ENCODE measurements at places on chromosomes 12 and 14. TPM values are rescaled to one million over a fixed set of nuclear protein-coding genes. Genes with fewer than 3 reads are reported as not detected.

The CYP46A1 gene
- polyA plus RNA-seq, result 0.38 TPM

The RNASE3 gene
- 2.4 TPM for polyA plus RNA-seq

- no peak for DNase-seq
These were observed 1.2 kb upstream of the BMAL2 start for GRCh38 chr12:27331291-27331926.

- no peak for DNase-seq
These were observed 22.4 kb downstream of the RXYLT1 start for GRCh38 chr12:63802012-63802608.

DNA sequence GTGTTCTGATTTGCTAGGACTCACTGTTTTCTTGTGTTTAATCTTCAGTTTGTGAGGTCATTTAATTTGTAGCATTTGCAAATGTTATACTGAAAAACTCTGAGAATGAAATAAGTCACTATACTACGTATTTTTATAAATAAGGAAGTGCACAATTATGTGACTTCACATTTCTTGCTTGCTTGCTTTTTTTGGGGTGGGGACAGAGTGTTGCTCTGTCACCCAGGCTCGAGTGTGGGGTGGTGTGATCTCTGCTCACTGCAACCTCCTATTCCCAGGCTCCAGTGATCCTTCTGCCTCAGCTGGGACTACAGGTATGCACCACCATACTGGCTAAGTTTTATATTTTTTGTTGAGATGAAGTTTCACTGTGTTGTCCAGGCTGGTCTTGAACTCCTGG is 32.7 kb downstream of the RBM25 start:
- DNase-seq, result no peak

DNA sequence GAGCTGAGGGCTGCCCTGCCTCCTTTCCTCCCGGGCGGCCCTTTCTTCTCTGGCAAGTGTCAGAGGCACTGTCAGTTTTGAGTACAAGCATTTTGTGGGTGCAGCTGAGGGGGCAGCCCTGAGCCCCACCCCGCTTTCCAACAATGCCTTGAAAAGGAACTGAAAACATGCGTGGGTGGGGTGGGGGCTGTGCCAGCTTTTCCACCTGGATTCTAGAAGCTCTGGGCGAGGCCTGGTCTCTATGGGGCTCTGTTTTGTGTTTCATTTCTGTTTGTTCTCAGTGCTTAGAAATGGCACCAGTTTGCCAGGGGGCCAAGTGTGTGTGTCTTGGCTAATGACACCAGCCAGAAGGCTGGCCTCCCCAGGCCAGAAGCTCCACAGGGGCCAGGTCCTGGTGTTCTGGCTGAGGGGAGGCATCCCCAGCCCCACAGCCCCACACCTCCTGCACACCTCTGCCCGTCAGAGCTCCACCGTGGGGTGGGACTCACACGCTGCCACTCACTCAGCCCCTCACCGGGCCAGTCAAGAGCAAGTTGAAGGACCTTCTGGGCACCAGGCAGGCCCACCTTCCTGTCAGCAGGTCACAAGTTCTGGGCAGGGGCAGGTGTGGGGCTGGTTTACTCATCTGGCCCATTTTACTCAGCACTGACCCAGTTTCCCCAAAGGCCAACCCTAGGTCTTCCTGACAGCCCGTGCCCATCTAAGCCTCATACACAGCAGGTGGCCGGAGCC is 155.1 kb downstream of the CALM1 start:
- peak; percentile 56 for DNase-seq

The PLEKHD1 gene
- polyA plus RNA-seq, result 0.06 TPM

The ALDH2 gene
- 30.8 TPM for polyA plus RNA-seq

DNA sequence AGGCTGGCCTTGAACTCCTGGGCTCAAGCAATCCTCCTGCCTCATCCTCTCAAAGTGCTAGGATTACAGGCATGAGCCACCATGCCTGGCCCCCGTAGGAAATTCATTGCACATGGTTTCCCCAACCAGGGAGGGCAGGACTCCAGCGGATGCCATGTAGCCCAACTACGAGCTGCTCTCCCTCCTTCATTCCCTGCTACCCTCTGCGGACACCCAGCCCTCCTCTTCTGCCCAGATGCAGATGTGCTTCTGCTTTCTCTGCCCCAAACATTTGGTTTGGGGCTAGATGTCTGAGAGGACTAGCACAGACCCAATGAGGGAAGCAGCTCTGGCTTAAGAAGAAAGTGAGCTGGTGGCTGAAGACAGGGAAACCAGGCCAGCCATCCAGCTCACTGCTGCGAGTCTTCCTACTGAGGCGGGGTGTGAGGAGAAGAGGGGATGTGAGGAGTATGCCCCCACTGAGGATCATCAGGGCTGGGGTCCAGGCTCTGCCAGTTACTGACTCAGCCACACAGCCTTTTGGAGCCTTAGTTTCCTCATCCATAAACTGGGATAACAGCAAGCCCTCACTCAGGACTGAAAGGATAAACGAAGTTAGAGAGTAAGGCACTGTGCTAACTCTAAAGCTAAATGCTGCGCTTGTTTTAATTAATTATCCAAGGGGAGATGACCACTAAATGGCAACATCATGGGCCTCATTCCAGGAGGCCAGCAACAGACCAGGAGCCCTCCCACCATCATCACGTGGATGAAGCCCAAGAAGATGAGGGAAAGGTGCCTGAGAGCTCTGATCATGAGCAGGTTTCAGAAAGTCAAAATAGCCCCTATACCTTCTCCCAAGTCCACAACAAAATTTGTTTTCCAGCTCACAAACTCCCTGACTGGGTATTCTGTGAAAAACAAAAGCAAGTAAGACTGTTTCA is 10.9 kb downstream of the CTDSP2 start:
- no peak for DNase-seq

GRCh38 chr12:90013409-90013808 is 304.8 kb upstream of the ATP2B1 start:
- no peak for DNase-seq

The AKAP5 gene
- 0.58 TPM for polyA plus RNA-seq

GRCh38 chr12:17976202-17976601 is 113.8 kb downstream of the RERGL start:
- DNase-seq, result no peak

GRCh38 chr12:67645126-67645525 is 3.4 kb upstream of the DYRK2 start:
- no peak for DNase-seq

The OR6C74 gene
- polyA plus RNA-seq, result not detected

- DNase-seq, result no peak
These were observed 44.0 kb upstream of the OR5AU1 start for GRCh38 chr14:21199611-21200560.

The CLEC6A gene
- polyA plus RNA-seq, result 0.06 TPM

The KRT6A gene
- polyA plus RNA-seq, result 0.42 TPM

The KCNH3 gene
- 0.33 TPM for polyA plus RNA-seq

DNA sequence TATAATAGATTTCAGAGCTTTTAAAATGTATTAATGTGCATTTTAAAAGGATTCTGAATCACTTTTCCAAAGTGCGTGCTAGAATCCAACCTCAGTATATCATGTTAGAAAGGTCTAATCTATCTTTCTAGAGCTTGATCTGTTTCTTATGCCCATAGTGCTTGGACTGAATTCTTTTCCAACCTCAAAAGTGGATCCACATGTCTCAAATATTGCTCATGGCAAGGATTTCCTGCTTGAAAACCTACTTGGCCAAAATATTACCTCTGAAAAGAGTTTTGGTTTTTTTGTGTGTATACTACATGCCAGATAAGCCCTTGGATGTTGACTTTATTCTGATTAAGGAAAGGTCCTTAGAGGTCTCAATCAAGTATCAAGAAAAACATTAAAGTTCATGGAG is 16.9 kb upstream of the SLC6A15 start:
- no peak for DNase-seq

GRCh38 chr14:58501214-58501816 is 73.8 kb downstream of the KIAA0586 start:
- no peak for DNase-seq

GRCh38 chr12:32702946-32703345 is 23.8 kb downstream of the DNM1L start:
- DNase-seq, result no peak

The KRT74 gene
- polyA plus RNA-seq, result not detected

GRCh38 chr12:127749416-127749815 is 517.6 kb upstream of the TMEM132C start:
- DNase-seq, result no peak

The TMTC2 gene
- polyA plus RNA-seq, result 1.4 TPM

The AKAP3 gene
- 0.76 TPM for polyA plus RNA-seq

GRCh38 chr12:53508534-53509170 is 1.4 kb upstream of the NPFF start:
- peak; percentile 94 for DNase-seq

- no peak for DNase-seq
These were observed 7.7 kb downstream of the DCTN2 start for GRCh38 chr12:57539134-57539768.

The ABCB9 gene
- 1.5 TPM for polyA plus RNA-seq

DNA sequence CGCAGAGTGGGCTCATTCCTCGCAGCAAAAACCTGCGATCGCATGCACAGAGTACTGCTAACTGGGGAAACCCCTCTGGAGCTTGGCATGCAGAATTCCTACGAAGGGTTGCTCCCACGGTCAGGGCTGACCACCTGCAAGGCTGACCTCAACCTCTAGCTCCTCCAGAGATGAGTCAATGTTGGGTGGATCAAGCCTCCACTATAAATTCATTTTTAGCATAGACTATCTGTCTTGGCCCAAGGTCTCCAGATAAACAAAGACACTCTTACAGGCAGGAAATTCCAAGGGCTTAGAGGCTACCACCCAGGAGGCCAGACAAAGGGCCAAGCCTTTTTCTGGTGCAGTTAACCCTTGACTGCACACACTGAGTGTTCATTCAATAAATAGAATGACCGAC is 296.5 kb downstream of the TMEM132D start:
- no peak for DNase-seq

DNA sequence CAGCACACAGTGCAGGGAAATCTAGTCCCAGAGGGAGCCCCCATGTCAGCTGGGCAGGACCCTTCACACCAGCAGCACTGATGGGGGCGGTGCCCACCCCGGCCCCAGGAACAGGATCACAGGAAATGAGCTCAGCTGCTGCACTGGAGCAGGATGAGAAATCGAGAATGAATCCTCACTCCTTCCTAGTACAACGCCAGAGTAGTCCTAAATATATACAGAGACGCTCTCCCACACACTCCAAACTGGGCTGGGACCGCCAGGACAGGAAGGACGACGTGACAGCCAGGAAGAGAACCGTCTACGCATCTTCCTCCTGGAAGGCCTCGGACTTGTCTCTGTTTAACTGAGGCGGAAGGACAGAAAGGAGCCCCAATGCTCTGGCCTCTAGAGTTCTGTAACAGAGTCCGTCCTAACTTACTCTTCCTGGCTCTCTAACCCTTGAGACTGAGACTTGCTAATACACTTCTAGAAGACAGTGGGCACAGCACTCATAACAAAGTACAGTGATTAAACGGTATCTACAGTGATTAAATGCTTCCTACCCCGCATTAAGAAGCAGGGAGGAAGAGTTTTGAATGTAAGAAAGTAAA is 33.4 kb downstream of the CDC42BPB start:
- peak; percentile 61 for DNase-seq

The CLEC2B gene
- polyA plus RNA-seq, result 20.4 TPM

The CCDC197 gene
- polyA plus RNA-seq, result not detected

GRCh38 chr14:58430156-58430555 is 2.6 kb downstream of the KIAA0586 start:
- no peak for DNase-seq

DNA sequence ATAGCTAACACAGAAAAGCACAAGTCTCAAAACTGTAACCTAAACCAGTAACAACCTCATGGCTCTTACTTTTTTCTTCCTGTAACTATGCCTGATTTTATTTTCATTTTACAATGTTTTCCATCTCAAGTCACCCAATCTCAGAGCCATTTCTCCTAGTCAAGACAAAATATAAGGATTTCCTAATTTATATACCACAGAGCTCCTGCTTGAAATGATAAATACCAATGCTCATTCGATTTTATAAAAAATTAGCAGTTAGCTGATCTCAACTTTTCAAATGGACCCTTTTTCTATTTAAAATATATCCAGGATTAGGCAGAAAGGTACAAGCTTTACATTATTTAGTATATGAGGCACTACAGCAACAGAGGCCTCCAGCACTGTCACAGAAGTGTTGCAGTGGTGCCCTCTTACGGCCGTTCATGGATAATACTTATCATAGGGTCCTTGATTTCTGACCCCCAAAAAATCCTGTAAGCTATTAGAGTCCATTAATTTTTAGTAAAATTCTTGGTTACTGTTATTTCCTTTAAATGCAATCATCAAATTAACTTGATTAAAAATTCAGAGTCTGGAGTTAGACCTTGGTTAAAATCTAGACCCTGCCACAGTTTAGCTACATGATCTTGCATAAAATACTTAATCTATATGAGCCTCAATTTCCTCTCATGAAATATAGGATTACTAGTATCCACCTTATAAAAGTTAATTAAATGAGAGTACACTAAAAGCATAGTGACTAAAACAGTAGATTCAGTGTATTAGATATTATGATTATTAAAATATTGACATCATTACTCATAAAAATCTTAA is 68.3 kb downstream of the SEC23A start:
- no peak for DNase-seq

The PAPLN gene
- 21.7 TPM for polyA plus RNA-seq

DNA sequence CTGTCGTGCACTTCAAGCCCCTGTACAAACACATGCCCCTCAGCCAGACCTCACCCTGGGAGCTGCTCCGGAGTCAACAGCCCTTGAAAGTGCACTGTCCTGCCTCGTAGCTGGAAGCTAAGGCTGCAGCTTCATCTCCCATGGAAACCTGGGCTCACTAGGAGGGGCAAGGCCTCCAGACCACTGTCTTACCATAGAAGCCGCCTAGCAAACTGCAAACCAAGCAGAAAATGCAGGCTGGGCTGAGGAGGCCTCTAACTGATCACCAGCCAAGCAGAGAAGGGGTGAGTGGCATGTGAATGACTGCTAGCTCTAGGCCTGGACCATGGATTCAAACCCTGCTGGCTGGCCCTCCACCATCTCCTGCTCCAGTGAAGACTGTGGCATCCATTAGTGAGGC is 340.2 kb downstream of the CACNA1C start:
- DNase-seq, result no peak

DNA sequence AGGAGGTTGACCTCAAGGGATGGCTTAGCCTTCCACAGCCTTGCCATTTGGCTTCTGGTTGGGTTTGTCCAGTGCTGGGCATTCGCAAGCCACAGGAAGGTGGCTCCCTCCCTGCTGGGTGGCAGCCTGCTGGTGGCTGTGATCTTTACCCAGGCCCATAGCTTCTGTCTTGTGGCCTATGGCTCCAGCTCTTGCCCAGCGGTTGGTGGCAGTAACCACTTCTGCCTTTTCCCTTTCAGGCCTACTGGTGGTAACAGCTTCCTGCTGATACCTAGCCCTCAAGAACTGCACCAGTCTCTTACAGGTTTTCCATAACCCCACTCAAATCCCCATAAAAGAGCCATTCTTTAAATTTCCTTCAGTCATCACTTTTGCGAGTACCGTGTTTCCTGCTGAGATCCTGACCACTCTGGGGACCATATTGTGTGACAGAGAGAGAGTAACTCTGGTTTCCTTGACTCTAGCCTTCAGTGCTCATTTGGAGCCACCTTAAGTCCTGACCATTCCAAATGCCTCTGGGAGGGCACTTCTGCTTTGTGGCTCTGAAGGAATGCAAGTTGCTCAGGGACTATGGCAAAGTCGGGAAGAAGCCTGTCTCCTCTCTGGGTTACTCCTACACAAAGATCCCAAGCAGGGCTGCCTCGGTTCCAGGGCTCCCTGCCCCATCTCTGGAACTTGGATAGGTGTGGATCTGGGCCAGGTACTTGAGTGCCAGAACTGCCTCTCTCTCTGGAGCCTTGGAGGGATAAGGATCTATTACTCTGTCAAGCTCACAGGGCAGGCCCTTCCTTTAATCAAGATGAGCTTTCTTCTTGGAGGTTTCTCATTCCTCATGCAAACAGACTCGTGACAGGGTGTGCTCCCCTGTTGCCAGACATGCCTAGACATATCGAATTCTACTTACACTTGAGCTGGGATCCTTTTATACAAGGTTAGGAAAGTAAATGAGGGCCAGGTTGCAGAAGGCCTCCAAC is 2.9 kb upstream of the NYNRIN start:
- DNase-seq, result peak; percentile 48

All from spleen (tissue), 13 donors.